RKO (cell line): ENCODE measurements at places on chromosomes 7 and 10.

GRCh38 chr10:89900554-89900953 lies 199.2 kb downstream of the KIF20B start:
- no peak for DNase-seq

DNA sequence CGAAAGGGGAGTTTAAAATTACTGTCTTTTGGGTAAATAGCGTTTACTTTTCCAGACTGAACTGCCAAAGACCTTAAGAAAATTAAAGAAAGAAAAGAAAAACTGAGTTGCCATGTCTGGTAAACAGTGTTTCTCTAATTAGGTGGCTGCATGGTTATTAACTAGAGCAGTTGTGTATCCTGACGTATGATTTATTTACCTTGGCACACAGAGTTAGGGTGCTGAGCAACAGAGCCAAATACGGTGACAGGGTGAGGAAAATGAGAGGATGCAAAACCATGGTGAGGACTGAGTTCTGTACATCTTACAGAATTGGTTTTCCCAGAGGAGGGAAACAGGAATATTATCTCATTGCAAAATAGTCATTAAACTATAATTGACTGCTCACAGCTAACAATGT lies 546.4 kb upstream of the FZD8 start:
- DNase-seq, result no peak

DNA sequence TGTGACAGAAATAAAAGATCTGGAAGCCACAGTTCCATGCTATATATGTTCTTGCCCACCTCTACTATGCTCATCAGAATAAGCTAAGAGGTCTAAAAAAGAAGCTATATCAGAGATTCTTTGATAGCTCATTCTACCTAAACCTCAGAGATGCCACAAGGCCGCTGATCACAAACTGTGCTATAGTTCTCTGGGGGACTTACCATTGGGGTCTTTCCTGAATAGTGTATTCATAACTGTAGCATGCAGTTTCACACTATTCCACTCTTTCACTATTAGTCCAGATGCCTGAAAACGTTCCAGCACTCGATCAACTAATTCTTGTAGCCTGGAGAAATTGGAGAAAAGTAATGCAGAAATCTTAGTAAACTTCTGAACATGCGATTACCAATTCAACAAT lies 44.5 kb upstream of the SPOCK2 start:
- no peak for DNase-seq

DNA sequence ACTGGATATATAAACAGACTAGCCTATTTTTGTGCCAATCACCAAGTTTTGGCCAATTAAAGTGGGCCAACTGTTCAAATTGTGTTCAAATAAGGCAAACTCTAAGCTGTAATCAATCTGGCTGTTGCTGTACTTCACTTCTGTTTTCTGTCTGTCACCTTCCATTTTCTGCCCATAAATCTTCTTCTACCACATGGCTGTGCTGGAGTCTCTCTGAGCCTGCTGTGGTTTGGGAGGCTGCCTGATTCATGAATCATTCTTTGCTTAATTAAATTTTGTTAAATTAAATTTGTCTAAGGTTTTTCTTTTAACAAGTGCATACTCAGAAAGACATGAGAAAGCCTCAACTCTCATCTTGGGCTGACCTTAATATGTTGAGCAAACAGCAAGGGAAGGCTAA lies 172.6 kb upstream of the VIPR2 start:
- no peak for DNase-seq

GRCh38 chr10:110973400-110973799 lies 54.0 kb downstream of the SHOC2 start:
- DNase-seq, result no peak

DNA sequence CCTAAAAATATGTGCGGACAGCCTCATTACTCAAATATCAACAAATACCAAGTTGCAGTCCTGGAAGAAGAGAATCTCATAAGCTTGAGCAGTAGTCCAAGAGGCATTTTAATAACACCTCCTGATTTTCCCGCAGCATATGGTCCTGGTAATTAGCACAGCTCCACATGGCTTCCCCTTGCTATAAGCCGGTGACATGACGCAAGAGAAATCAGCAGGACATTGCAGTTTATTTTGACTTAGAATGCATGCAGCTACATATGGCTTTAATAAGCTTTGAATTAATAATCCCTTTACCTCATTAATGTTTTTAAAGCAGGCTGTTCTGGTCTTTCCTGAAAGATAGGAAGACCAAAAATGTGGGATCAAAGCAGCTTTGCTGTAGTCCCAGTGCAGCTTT lies 137.6 kb downstream of the RAMP3 start:
- no peak for DNase-seq

GRCh38 chr7:71835056-71835455 lies 577.1 kb downstream of the CALN1 start:
- no peak for DNase-seq

DNA sequence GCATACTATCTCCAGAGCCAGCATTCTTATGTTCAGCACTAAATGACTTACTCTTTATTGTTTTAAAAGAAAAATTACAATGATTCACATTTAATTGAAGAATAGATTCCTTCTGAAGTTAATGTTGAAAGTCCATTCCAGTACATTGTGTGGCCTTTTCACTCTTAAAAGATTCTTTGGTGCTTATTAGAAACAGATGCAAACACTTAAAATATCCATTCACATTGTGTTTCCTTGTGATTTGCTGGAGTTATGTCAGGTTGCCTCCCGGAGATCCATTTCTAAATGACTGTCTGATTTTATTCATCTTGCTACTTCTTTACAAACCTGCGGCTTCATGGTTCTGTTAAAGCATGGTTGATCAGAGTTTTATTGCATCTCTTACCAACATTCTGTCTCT lies 152.8 kb downstream of the FOXP2 start:
- DNase-seq, result no peak

- no peak for DNase-seq
Measured at GRCh38 chr10:98173260-98173659, 38.8 kb downstream of the R3HCC1L start.

- no peak for DNase-seq
Measured at GRCh38 chr10:38047666-38048065, 37.2 kb downstream of the ZNF33A start.

DNA sequence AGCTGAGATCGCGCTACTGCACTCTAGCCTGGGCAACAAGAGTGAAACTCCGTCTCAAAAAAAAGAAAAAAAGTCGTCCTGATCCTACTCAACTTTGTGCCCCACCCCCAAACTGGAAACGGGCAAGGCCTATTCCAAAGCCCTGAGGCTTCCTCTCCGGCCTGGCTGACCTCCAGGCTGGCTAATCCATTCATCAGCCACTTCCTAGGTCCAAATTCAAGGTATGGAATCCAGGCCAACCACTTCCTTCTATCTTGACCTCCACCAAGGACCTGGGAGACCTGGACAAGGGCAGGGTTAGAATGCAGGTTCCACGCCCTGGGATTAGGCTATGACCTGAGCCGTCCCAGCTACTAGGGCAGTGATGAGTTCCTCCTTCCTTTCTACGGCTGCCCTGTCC lies 20.4 kb upstream of the EIF4H start:
- no peak for DNase-seq

DNA sequence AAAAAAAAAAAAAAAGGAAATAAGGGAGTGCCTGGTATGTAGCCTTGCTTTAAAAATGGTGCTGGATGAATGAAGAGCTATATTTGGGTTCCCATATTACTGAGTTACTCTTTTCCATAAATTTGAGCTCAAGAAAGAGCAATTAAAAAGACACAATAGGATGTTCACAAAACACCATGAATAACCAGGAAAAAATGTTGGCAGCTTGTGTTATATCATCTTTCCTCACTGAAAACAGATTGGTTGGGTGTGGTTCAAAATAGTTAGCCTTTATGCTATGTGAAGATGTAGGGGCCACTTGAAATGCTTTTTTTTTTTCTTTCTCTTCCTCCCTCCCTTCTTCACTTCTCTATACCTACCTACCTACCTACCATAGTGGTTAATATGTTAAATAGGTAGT lies 256.9 kb downstream of the STK31 start:
- no peak for DNase-seq

DNA sequence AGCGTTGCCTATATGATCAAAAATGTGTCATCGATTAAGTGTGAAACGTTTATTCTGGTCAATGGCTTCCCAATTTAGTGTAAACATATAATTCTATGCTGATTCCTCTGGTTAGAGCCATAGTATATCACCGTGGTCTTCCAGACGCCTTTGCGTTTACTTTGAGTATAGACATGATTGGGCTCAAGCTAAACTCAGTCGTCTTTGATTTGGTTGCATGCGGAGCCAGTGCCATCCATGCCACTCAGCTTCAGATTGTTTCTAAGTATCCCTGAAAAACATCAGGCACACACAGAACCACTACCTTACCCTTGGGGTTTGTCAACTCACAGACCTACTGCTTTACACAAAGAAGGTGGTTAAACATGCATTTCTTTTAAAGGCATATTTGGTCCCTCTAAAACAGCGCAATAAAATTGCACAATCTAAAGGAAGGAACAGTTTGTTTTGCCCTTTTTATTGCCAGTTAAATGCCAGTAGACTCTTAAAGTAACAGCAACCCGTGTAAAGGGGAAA lies 273.6 kb upstream of the KLF6 start:
- DNase-seq, result no peak

DNA sequence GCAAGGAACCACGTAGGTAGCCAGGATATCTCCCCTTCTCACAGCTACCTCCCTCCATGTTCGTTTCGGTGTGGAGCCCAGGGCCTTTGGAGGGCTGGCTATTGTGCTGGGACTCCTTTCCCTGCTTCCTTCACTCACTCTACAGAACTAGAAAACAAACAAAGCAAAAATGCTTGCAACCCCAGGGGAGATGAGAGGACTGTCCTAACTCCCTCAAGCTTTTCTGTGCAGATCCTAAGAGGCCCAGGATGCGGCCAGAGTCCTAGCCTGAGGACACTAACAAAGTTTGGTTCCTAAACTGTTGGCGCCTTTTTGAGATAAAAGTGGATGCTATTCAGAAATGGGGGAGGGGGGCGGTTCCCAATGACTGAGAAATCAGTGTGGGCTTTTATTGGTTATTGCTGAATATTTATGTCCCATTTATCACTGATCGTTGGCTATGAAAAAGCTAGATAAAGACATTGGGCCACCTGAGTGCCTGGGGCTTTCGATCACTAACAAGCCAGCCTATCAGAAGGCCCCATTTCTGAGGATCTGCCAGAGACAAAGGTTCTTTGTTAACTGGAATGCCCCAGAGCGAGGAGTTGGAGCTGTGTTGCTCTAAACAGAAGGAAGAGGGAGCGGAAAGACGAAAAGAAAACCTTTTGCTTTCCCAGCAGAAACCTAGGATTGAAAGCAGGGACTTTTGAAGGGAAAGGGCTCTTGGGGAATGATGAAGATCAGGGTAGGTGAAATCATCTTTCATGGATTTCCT lies 95.2 kb upstream of the EGR2 start:
- no peak for DNase-seq
